ENCODE measurements at places on chromosomes 7 and 10.

DNA sequence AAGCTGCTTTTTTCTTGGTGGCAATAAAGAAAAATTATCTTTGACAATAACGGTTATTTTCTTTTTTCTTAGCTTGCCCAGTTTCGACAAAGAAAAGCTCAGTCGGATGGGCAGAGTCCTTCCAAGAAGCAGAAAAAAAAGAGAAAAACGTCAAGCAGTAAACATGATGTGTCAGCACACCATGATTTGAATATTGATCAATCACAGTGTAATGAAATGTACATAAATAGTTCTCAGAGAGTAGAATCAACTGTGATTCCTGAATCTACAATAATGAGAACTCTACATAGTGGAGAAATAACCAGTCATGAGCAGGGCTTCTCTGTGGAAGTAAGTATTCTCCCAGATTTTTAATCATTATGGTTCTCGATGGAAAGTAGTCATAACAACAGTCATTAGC, 33.0 kb downstream of the AKAP9 start:
- DNase-seq: no peak

DNA sequence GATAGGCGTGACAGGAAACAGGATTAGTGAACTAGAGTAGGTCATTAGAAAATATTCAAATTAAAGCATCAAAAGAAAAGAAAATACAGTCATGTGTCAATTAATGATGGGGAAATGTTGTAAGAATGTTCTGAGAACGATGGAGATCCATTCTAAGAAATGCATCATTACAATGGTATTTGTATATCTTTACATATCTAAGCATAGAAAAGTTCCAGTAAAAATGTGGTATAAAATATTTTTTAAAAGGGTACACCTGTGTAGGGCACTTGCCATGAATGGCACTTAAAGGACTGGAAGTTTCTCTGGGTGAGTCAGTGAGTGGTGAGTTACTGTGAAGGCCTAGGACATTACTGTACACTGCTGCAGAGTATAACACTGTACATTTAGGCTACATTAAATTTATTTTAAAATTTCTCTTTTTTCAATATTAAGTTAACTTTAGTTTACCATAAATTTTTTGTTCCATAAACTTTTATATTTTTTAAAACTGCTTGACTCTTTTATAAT, 282.5 kb downstream of the BMPER start:
- DNase-seq: no peak

DNA sequence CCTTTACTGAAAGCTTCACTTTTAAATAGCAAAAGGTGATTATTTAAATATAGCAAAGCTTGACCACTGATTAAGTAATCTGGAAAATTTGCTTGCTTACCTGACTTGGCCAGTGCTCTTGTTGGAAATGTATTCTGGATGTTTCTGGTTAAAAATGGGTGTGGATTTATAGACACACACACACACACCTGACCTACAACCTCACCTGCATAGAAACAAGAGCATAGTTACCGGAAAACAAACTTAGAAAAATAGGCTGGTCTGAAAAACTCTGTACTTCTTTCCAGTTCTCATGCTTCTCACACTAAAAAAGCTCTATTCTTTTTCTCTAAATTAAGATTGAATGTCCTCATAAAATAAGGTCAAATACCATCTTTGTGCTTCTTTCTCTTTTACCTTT, at the start of gene AGR3:
TSS of gene AGR3 (minus strand) at position 140 of the 400 bp plus-strand sequence. CDS start 3,365 bp downstream, outside the sequence.
- no peak for DNase-seq

DNA sequence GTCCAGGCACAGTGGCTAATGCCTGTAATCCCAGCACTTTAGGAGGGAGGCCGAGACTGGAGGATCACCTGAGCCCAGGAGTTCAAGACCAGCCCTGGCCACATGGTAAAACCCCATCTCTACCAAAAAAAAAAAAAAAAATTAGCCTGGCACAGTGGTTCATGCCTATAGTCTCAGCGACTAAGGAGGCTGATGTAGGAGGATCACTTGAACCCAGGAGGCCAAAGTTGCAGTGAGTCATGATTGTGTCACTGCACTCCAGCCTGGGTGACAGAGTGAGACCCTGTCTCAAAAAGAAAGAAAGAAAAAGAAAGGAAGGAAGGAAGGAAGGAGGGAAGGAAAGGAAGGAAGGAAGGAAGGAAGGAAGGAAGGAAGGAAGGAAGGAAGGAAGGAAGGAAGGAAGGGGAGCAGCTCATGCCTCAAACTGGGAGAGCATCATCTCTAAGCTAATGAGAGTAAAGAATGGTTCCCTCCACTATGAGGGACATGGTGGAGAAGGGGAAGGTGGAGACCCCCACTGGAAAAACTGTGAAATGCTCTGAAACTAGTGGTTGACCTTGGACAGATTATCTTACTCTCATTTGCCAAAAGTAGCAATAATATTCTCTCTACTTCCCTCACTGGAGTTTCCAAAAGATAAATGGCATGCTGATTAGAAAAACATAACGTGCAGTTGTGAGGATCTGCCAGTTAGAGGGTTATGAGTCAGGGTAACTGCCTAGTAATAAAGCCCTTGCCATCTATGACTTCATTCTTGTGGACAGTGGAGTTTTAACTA, 16.8 kb downstream of the GIMAP5 start:
- no peak for DNase-seq

DNA sequence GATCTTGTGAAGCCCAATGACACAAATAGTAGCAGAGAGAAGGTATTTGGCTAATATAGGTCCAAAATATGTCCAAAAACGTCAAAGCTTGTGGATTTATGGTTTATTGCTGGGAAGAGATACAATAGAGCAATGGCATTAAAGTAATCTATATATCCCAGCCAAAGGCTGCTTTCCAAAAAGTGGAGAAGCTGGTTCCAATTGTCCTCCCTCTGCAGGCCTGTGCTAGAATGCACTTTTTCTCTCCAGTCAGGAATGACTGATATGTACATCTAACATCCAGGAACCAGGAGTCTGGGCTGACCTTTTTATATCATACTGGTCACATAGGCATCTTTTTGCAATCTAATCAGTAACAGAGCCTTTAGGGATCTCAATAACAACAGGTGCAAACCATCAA, 167.1 kb upstream of the FAM3C start:
- no peak for DNase-seq

DNA sequence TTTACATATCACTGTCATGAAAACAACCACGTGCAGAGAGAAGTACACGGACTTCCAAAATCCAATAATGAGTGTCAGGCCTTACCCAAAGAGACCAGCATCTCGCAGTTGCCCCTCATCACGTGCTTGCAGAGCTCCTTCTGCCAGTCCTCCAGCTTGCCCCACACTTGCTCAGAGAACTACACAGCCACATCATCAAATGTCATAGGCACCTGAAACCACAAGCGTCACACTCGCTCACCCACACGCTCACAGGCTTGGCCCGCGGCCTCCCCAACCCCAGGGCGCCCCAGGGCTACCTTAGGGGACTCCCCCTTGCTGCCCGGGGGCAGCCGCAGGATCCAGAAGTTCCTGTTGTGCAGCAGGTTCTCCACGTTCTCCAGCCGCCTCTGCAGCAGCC, 123.4 kb upstream of the ZNF746 start:
- no peak for DNase-seq

- DNase-seq: no peak
Observed at GRCh38 chr7:28069807-28070206, 110.8 kb downstream of the JAZF1 start.

DNA sequence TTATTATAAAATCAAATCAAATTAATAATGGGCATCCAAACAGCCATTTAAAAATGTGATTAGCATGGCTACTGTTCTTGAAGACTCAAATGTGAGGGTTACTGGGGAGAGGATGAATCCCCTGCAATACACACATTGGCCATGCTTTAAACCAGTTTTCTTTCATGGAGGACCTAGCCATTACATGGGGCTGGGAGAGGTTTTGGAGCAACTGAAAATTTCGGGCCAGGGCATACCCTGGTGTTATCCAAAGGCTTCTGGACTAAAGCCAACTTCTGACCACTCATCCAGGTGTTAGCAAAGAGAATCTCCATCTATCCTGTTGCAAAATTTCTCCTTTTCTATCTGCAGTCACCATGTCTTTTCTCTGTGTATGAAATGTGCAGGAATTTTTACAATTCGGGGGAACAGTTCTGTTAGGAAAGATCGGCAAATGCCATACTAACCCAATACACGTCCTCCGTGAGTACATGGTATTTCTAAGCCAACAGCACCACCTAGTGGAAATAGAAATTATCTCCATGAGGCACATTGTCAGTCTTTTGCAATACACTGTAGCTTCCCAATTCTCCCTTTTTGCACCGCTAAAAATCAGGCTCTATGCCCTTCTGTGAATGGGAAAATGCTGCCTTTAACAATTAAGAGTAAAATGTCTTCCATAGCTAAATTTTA, 47.0 kb upstream of the ZNF107 start:
- no peak for DNase-seq

DNA sequence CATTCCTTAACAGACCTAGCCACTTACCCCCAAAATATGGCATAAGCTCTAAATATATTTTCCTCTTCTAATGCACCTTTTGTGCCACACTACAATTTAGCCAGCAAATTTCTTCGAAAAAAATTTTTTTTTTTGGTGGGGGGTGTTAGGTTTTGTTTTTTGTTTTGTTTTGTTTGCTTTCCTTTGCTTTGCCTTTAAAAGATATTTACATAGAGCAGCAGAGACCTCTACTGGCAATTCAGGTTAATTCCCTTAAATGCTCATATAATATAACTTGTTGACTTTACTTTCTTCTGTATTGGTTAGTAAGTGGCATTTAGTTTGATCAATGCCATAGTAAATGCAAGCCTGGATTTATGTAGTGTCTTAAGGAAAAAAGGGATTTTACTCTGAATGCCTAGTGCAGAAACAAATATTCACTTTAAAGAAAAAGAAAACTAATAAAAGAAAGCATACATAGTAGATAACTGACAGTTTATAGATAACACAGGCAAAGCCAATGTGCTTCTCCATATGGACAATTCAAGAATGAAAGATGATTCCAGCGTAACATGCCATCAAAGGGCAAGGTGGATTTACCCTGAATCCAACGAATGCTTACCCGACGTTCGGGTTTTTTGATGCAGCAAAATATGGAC, 1250.6 kb downstream of the GATA3 start:
- no peak for DNase-seq

GRCh38 chr7:279821-280220, 10.1 kb upstream of the FOXL3 start:
- DNase-seq: no peak
